ENCODE measurements at places on chromosomes 16 and 17. TPM values are rescaled to one million over a fixed set of nuclear protein-coding genes. Genes with fewer than 3 reads are reported as not detected.

The PERCC1 gene
- not detected for total RNA-seq

The CHTF18 gene
- 13.3 TPM for total RNA-seq

The KRTAP2-3 gene
- total RNA-seq = not detected

The NCOR1 gene
- 115 TPM for total RNA-seq

The LIMD2 gene
- 24.7 TPM for total RNA-seq

The TPSG1 gene
- total RNA-seq = not detected

- H3K4me1 ChIP-seq = no peaks in the 10 kb centered on the region
- H3K36me3 ChIP-seq = no peaks in the 10 kb centered on the region
- no peaks in the 10 kb centered on the region for H3K27me3 ChIP-seq
- no peak overlapping the region for H3K27ac ChIP-seq
Observed at GRCh38 chr16:60166111-60166510, 1432.0 kb upstream of the GOT2 start.

- H3K4me1 ChIP-seq = peaks cover 22% of the 10 kb centered on the region
- no peaks in the 10 kb centered on the region for H3K27me3 ChIP-seq
- H3K27ac ChIP-seq = no peak overlapping the region
- no peak for DNase-seq
- peaks cover 5% of the 10 kb centered on the region for H3K36me3 ChIP-seq
Observed at GRCh38 chr16:88856122-88856827, 472 bp downstream of the GALNS start.

DNA sequence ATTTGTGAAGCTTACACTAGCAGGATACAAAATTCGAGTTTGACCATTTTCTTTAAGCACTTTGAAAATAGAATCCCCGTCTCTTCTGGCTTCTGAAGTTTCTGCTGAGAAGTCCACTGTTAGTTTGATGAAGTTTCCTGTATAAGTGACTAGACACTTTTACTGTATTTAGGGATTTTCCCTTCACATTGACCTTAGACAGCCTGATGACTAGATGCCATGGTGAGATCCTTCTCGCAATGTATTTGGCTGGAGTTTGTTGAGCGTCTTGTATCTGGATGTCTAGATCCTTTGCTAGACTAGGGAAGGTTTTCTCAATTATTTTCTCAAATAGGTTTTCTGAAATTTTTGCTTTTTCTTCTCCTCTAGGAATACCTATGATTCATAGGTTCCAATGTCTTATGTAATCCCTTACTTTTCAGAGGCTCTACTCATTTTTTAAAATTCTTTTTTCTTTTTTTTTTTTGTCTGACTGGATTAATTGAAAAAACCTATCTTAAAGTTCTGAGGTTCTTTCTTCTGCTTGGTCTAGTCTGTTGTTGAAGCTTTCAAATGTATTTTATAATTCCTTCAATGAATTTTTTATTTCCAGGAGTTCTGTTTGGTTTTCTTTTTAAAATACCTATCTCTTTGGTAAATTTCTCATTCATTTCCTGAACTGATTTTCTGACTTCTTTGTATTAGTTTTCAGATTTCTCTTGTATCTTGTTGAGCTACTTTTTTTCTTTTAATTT is 63.7 kb upstream of the ABCC11 start:
- no peak overlapping the region for H3K4me3 ChIP-seq
- DNase-seq = no peak

DNA sequence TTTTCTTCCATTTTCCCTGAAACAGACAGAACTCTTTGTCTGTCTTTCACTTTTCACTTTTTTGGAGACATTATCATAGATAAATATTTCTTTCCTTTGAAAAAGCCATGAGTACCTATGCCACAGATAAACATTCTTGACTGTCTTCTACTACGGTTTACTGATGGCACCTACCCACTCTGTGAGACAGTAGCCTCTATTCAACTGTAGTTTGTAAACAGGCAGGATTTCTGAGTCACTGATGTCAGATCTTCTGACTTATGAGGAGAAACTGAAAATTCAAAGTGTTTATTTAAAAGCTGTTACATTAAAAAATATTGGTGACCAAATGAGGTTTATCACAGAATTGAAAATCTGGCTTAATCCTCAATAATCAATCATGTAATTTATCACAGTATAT is 658.4 kb downstream of the TOX3 start:
- no peaks in the 10 kb centered on the region for H3K27me3 ChIP-seq
- H3K4me3 ChIP-seq = no peak overlapping the region
- H3K4me1 ChIP-seq = no peaks in the 10 kb centered on the region
- DNase-seq = no peak
- H3K36me3 ChIP-seq = no peaks in the 10 kb centered on the region

GRCh38 chr17:41738077-41738800 is 3.8 kb upstream of the HAP1 start:
- no peak overlapping the region for H3K4me3 ChIP-seq
- H3K27ac ChIP-seq = no peak overlapping the region
- no peak for DNase-seq
- H3K36me3 ChIP-seq = no peaks in the 10 kb centered on the region
- peaks cover 6% of the 10 kb centered on the region for H3K4me1 ChIP-seq
- H3K27me3 ChIP-seq = peaks cover 27% of the 10 kb centered on the region

GRCh38 chr17:28227316-28228108 is 91.5 kb upstream of the TMEM97 start:
- peaks cover 17% of the 10 kb centered on the region for H3K27me3 ChIP-seq
- H3K4me1 ChIP-seq = peaks cover 12% of the 10 kb centered on the region
- DNase-seq = no peak
- no peak overlapping the region for H3K27ac ChIP-seq

- no peaks in the 10 kb centered on the region for H3K36me3 ChIP-seq
- no peaks in the 10 kb centered on the region for H3K4me1 ChIP-seq
- H3K27me3 ChIP-seq = peaks cover 49% of the 10 kb centered on the region
Observed at GRCh38 chr17:74108126-74108705, 95.3 kb upstream of the RPL38 start.

DNA sequence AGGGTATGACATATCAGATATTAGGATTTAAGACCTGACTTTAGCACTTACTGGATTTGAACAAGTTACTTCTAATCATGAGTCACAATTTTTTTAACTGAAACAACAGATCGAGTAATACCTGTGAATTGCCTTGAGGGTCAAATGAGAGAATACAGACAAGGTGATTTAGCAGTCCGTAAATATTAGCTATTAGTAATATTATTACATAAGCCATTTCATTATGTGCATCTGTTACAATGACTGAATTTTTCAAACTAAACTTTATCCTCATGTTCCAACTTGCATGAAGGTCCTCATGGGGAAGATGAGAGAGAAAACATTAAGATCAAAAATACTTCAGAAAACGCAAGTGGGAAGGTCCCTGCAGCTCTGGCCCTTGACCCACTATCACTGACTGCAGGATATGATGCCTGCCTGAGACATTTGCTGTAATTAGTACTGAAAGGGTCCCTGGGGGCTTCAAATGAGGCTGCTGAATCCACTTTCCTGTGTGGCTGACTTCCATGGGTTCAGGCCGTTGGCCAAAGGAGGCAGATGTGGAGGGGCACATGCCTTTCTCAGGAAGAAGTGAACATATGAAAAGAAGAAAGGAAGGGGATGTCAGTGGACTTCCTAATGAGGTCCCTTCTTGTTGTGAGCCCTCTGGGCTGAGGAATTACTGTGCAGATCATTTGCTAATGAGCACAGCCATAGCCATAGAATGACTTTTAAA is 441.7 kb downstream of the CDH11 start:
- H3K4me1 ChIP-seq = no peaks in the 10 kb centered on the region
- H3K27me3 ChIP-seq = no peaks in the 10 kb centered on the region
- peaks cover 3% of the 10 kb centered on the region for H3K36me3 ChIP-seq

DNA sequence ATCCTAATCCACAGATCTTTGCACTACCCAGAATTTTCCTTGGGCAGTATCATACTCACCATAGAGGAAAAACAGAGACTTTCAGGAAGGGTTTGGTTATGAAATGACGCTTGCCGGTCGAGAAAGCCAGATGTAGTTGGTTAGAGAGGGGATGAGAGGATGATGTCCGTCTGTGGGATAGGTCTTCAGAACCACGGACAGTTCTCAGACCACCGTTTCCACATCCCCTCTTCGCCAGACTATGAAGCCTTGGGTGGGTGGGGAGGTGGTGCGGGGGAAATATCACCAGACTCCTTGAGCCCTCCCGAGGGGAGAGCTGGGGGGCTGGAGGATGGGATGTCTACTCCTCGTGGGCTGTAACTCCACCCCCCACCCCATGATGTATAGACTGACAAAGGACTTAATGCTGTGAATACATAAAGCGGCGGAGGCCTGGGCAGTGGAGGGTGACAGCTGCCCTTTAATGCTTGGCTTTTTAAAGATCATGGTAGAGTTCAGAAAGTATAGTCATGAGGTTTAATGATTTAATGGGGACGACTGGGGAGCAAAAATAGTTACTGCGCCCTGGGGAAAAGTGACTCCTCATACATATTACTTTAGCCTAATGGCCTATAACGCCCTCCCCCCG is 96.6 kb downstream of the MRM1 start:
- peaks cover 57% of the 10 kb centered on the region for H3K27me3 ChIP-seq
- H3K27ac ChIP-seq = no peak overlapping the region
- no peaks in the 10 kb centered on the region for H3K4me1 ChIP-seq
- peak; percentile 33 for DNase-seq

- DNase-seq = no peak
- no peak overlapping the region for H3K4me3 ChIP-seq
- peaks cover 3% of the 10 kb centered on the region for H3K27me3 ChIP-seq
- peaks cover 9% of the 10 kb centered on the region for H3K4me1 ChIP-seq
- H3K27ac ChIP-seq = no peak overlapping the region
Observed at GRCh38 chr16:78177987-78178386, 78.5 kb downstream of the WWOX start.

DNA sequence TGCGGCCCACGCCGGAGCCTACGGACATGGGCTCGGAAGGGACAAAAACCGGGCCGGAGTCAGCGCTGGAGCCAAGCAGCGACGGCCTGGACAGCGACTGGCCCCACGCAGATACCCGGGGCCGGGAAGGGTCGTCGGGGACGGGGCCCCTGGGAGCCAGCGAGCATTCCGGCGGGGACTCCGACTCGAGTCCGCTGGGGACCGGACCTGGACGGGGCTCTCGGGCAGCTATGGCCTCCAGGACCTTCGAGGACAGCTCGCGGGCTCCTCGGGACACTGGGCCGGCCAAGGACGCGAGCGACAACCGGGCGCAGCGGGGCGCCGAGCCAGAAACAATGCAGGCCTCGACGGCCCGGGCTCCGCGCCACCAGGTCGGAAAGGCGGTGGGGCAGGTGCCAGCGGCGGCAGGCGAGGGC is 1.0 kb downstream of the MYO15B start:
- DNase-seq = no peak
- no peaks in the 10 kb centered on the region for H3K27me3 ChIP-seq
- no peaks in the 10 kb centered on the region for H3K4me1 ChIP-seq

- DNase-seq = no peak
- peaks cover 2% of the 10 kb centered on the region for H3K36me3 ChIP-seq
- H3K27ac ChIP-seq = no peak overlapping the region
Observed at GRCh38 chr17:65888649-65889048, 303.3 kb downstream of the CEP112 start.

DNA sequence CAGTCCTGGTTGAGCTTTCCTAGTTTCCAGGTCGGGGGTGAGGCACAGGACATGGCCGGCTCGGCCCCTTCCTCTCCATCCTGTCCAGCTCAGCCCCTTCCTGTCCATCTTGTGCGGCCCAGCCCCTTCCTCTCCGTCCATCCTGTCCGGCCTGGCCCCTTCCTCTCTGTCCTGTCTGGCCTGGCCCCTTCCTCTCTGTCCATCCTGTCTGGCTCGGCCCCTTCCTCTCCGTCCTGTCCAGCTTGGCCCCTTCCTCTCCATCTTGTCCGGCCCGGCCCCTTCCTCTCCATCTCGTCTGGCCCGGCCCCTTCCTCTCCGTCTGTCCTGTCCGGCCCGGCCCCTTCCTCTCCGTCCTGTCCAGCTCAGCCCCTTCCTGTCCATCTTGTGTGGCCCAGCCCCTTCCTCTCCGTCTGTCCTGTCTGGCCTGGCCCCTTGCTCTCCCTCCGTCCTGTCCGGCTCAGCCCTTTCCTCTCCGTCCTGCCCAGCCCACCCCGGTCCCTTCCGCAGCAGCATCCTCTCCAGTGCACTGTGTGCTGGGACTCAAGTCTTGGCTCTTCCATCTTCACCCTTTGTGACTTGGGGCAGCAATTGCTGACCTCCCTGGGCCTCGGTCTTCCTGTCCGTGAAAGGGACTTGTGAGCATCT is 5.5 kb upstream of the ZNF750 start:
- H3K27ac ChIP-seq = peak overlapping the region; percentile 49
- peaks cover 9% of the 10 kb centered on the region for H3K36me3 ChIP-seq
- DNase-seq = peak; percentile 84
- no peaks in the 10 kb centered on the region for H3K27me3 ChIP-seq

DNA sequence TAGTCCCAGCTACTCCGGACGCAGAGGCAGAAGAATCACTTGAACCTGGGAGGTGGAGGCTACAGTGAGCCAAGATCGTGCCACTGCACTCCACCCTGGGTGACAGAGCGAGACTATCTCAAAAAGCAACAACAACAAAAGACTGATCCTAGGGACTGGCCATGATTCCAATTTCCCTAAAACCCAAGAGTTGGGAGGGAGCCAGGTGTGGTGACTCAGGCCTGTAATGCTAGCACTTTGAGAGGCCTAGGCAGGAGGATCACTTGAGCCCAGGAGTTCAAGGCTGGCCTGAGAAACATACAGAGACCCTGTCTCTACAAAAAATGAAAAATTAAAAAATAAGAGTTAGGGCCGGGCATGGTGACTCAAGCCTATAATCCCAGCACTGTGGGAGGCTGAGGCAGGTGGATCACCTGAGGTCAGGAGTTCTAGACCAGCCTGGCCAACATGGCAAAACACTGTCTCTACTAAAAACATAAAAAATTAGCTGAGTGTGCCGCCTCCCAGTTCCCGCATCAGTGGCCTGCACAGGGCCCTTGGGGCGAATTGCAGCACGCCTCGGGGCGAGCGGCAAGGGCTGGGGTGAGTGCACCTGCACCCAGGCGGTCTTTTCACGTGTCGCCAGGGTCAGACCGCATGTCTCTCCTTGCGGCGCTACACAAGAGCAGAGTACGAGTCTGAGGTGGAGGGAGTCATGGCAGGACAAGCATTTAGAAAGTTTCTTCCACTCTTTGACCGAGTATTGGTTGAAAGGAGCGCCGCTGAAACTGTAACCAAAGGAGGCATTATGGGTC is 40.8 kb downstream of the CDH3 start:
- H3K4me3 ChIP-seq = no peak overlapping the region
- no peaks in the 10 kb centered on the region for H3K4me1 ChIP-seq
- no peaks in the 10 kb centered on the region for H3K36me3 ChIP-seq
- DNase-seq = peak; percentile 79
- H3K27ac ChIP-seq = no peak overlapping the region

DNA sequence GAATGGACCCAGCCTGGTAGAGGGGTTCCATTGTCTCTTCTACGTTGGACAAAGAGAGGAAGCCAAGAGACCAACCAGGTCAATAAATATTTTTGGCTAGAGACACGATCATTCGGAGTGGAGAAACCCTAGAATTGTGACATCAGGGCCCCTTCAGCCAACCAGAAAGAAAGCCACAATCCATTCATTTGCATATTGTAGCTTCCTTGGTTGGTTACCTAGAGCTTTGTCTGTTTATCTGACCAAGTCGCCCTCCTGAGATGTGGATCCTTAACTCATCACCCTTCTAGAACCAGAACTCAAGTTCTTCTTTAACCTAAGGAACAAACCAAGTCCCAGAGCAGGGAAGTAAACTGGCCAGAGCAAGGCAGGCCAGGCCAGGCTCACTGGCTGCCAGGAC is at the start of gene CCDC182:
TSS of gene CCDC182 (minus strand) at position 58 of the 400 bp plus-strand sequence. CDS start at position 31, 27 bp downstream.
- DNase-seq = no peak
- no peak within 1 kb of the TSS for H3K4me3 ChIP-seq
- H3K4me1 ChIP-seq = peaks cover 2% of the 10 kb centered on the region
- H3K27ac ChIP-seq = no peak within 1 kb of the TSS
- H3K27me3 ChIP-seq = peaks cover 36% of the 10 kb centered on the region
- no peaks in the 10 kb centered on the region for H3K36me3 ChIP-seq

GRCh38 chr16:27618606-27619327 is 68.8 kb downstream of the KATNIP start:
- no peaks in the 10 kb centered on the region for H3K4me1 ChIP-seq
- H3K27ac ChIP-seq = no peak overlapping the region
- peaks cover 15% of the 10 kb centered on the region for H3K36me3 ChIP-seq
- H3K27me3 ChIP-seq = no peaks in the 10 kb centered on the region
